GM12865 (cell line): ENCODE measurements at places on chromosomes 13 and 19.
A peak's percentile ranks its signal among the peaks of the same experiment; 100 is the strongest.

DNA sequence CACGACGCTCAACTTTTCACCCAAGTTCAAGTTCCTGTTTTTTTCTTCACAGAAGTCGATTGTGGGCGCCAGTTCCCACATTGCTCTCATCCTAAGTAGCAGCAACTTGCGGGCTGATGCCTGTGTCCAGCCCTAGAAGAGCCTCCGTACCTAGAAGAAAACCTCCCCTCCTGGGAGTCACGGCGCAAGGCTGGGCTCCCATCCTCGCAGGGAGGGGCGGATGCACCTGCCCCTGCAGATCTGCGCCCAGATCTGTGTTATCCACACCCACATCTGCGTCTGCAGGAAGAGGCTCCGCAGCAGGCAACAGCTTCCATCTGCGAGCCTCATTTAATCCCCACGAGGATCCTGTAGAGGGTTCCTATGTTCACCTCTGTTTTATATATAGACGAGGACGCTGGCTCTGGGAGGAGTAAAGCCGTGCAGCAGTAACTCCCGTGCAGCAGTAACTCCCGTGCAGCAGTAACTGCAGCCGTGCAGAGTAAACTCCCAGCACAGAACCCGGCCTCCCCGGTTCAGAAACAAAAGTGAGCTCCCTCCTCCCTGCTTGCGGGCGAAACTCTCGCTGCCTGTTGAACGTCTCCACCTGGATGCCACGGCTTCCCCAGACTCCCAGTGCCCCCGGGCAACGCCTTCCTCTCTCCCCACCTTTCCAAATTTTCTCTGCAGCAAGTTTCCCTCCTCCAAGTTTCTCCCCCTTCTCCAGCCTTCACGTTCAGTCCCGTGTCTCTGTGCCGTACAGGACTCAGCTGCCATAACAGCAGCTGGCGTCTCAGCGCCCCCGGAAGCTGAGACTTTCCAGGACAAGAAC, 23.5 kb upstream of the LAIR1 start:
- peak; percentile 79 for DNase-seq

DNA sequence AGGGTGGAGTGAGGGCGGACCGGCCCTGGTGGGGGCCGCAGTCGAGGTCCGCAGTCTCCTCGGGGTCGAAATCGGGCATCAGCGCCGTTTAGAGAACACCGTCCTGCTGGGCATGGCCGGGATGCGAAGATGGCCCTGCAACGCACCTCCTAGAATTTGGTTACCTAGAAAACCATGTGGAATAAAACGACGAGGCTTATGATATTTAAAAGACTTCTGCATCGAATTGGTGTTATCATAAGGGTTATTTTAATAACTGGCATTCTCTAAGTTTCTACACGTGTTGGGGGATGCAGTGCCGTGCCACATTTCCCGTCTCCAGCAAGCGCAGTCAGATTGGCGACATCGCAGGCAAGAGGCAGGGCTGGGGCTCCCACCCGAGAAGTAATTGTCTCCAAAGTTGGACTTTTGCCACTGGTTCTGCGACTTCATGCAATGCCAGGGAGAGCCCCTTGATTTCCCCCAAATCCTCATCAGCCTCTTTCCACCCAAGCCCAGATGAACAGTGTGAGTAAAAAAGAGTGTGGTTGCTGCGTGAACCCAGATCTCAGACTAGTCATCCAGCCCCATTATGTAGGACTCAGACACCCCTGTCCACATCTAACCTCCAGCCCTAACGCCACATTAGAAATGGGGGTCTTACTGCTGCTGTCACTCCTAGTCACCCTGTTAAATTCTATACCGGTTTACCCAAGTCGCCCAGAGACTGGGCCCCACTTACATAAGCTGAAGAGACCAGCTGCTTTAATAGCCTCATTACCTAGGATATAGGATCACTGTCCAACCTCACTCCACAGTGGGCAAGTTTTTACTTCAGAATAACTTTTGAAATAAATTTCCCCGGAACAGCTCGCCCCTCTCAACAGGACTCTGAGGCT, 571 bp upstream of the DHRS12 start:
- peak; percentile 31 for DNase-seq

DNA sequence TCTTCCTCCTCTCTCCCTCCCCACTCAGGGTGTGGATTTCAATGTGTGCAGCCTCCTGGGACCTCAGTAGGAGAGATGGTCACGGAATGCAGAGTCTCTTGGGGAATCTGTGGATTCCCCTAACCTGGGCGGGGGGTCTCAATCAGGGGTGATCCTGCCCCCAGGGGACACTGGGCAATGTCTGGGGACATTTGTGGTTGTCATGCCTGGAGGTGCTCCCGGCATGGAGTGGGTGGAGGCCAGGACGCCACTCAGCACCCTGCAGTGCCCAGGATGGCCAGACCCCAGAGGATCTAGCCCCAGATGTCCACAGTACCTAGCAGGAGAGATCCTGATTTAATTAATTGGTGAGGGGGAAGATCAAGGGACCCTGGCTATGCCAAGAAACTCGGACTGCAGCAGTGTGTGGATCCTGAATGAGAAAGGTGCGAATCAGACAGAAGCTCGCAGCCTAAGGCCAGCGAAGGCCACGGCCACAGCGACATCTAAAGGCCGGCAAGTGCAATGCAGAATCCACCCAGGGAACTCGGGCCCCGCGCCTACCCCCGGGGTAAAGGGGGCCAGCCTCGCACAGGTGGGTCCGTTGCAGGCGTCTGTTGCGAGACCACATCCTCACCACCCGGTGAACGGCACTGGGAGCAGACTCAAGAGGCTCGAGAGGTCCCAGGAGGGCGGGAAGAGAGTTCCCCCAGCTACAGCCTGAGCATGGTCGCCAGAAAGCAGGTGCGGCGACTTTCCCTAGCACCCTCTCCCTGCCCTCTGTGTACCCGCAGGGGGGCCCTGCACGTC, 88.8 kb downstream of the GNG7 start:
- peak; percentile 79 for DNase-seq

- no peak for DNase-seq
These were observed 59.4 kb downstream of the POSTN start for GRCh38 chr13:37539170-37539569.

DNA sequence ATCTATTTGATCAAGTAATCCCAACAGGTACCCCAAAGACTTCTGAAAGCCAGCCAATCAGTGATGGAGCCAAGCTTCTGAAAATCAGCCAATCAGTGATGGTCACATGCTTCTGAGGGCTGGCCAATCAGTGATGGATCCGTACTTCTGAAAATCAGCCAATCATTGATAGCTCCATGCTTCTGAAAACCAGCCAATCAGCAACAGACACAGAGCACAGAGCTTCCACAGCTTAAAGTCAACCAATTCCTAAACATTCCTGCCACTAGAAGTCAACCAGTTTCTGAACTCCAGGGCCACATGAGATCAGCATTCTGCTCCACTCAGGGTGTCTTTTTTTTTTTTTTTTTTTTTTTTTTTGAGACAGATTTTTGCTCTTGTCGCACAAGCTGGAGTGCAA, 8.2 kb upstream of the HSD17B14 start:
- DNase-seq: no peak

GRCh38 chr13:94400874-94401273, 78.6 kb downstream of the DCT start:
- DNase-seq: no peak

DNA sequence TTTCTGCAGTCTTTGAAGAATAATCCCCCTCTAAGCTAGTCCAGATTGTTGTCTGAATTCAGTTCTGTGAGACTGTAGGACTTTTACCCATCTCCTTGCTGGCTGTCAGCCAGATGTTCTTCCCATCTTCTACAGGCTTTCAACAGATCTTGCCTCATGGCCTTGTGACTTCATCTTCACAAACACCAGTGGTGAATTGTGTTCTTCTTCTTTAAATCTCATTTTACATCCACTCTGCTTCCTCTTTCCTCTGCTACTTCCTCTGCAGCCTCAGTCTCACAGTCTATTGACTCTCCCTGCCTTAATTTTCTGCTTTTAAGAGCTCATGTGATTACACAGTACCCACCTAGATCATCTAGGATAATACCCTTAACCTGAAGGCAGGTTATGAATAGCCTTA, 859.0 kb upstream of the SLITRK1 start:
- DNase-seq: no peak

GRCh38 chr19:41407271-41407670, 9.7 kb downstream of the BCKDHA start:
- DNase-seq: peak; percentile 52

DNA sequence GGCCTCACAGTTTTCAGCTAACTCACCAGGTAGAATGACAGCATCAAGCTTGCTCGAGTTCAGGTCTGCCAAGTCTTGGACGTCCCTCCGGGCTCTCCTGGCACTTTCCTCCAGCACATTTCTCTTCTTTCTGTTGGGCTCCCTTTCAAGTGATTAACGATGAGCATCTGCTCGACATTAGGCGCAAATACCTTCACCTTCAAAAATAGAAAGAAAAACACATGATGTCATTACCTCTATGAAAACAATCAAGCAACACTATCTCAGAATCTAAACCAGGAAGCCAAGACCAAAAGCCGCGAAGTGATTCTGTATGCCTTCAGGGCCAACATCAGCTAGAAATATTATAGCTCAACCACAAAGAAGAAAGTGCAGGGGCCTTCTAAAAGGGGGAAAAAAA, 15.4 kb upstream of the CLN5 start:
- no peak for DNase-seq

DNA sequence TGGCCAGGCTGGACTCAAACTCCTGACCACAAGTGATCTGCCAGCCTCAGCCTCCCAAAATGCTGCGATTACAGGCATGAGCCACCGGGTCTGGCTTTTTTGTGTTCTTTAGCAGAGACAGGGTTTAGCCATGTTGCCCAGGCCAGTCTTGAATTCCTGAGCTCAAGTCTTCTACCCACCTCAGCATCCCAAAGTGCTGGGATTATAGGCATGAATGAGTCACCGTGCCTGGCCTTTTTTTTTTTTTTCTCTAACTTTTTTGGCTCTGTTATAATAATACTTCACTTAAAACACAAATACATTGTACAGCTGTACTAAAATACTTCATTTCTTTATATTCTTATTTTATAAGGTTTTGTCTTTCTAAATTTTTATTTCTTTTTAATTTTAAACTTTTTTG, 599.5 kb upstream of the PCDH9 start:
- DNase-seq: no peak

GRCh38 chr19:39277598-39277997, 9.4 kb downstream of the IFNL2 start:
- DNase-seq: no peak

DNA sequence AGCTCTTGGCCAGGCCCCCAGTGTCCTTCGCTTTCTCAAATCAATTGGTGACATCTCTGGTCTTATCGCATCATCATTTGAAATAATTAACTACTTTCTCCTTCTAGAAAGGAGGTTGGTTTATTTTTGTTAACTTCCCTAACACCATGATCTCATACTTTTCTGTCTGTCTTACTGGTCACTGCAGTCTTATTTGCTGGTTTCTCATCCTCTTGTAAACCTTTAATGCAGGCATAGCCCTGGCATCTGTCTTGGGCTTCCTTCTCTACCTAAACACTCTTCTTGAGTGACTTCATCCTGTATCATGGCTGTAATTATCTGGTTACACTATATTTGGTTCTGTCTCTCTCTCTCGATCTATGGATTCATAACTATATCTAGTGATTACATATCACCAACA, 152.8 kb downstream of the CYSLTR2 start:
- DNase-seq: no peak

GRCh38 chr13:94968757-94969086, 256.4 kb upstream of the SOX21 start:
- no peak for DNase-seq

GRCh38 chr19:41889896-41890295, 6.9 kb downstream of the ARHGEF1 start:
- no peak for DNase-seq

DNA sequence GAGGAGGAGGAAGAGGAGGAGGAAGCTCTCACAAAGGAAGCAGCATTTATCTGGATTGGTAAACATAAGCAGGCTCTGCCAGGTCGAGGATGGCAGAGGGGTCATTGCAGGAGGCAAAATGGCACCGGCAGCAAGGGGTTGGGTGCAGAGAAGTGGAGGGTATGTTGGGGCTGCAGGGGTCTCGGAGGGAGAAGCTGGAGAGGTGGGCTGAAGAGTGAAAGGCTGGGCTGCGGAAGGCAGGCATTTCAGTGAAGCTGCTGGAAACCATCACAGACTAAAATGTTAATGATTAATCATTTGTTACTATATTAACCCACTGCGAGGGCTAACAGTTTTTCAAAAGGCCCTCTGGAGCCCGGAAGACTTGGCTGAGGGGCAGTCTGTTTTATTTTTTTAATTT, 24.6 kb downstream of the TPT1 start:
- DNase-seq: no peak

DNA sequence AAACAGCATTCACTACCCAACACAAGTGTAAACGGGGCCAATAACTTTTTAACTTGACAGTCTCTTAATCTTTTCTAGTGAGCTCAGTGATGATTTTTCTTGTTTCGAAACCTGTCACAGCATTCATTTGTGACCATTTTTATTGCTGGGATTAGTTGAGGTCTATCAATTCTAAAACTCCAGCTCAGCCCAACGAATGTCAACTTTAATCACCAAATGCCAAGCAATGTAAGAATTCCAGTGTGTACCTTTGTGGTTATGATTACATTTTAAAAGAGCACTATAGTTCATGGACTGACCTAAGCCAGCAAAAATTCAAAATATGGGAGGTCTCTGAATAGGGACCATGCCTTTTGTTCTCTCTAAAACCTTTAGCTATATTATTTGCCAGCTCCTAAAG, 694.3 kb upstream of the SGCG start:
- DNase-seq: no peak

GRCh38 chr13:110784704-110785103, 71.2 kb downstream of the ING1 start:
- DNase-seq: peak; percentile 24

GRCh38 chr13:99085139-99085807, 107.4 kb upstream of the DOCK9 start:
- no peak for DNase-seq

DNA sequence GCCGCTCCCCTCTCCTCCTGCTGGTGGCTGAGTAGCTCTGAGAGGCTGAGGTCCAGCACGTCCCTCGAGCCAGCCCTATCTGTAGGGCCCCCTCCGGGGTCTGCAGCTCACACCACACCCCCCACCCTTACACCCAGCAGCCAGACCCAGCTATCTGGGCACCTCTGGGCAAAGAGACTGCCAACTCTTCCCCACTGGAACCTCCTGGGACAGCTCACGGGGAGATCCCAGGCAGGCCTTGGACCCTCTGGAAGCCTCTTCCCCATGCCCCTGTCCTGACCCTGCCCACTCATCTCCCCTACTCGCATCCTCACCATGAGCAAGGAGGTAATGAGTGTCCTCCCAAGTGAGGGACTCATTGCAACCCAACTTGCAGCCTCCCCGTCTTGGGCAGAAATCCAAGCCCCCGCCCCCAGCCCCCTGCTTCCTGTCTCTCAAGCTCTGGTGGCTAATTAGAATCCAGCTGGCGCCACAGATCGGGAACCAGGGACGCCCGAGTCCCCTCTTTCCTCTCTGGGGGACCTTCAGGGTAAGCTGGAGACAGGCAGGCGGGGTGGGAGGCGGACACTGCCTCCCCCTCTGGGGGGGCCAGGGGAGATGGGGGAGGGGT, 22.1 kb downstream of the ADGRL1 start:
- DNase-seq: no peak

- peak; percentile 6 for DNase-seq
These were observed 128.2 kb upstream of the OBI1 start for GRCh38 chr13:78787190-78787589.

DNA sequence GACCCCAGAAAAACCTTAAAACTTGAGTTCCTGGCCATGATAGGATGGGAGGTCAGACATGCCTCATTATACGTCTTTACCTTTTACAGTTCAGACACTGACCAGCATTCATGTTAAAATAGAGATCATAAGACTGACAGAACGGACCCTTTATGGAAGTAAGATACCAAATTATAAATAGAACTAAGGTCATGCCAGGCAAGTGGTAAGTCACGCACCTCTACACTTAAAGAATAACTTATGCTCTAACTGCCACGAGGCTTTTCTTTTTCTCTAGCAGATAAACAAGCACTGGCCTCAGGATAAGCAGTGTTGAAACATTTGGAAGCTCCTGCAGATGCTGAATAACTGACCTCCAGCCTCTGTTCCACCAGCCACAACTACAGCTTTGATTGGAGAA, 28.4 kb downstream of the GPR42 start:
- DNase-seq: no peak
